Upper lobe of left lung (tissue), 6 donors: ENCODE measurements at places on chromosomes 1 and 21.
A peak's percentile ranks its signal among the peaks of the same experiment; 100 is the strongest.

DNA sequence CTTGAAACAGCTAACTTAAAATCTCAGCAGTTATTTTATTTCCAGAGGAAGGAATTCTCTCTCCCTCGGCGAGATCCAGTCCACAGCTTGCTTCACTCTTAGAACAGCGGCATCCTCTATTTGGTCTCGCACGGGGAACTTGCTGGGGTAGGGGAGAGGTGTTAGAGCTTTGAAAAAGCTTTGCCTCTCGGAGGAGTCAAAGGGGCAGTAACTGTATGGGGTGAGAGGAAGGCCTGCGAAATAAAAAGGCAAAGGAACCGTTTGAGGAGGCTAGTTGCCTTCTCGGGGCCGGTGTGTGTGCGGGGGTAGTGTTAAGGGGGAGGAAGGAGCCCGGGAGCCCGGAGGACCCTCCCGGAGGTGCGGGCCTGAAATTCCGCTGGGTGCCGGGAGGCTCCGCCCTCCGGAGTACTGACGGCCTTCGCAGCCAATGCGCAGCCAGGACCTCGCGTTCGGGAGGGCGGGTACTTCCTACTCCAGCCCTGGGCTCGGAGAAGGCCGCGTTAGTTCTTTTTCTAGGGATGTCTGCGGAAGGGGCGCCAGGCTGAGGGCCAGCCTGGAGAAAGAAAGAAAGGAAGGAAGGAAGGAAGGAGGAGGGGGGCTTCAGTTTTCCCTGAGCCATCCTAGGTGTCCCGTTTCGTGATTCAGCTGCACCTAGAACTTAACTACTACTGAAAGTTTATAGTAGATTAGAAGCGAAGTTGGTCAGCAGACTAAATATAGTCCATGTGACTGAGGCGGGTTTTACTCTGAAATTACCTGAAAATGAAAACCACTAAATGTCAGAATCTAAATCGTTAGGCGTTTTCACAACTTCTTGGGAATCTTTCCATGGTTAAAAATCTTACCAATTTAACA is 2.2 kb downstream of the NEK7 start:
- peak; percentile 97 for DNase-seq

DNA sequence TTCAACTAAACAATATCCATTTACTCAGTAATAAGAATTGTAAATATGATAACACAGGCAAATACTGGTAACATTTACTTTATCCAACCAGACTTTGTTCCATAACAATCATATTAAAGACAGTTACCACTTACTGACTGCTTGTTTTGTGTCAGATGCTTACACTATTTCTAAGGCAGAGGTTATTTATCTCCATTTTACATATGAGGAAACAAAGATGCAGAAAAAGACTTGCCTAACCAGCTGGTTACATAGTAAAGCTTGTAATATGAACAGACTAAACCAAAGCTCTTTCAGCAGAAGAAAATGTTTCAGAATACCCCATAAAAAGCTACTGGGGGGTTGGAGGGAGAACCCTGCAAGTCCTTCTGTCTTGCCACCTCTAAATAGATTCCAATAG is 180.1 kb downstream of the EIF4G3 start:
- no peak for DNase-seq

GRCh38 chr1:198241553-198241952 is 84.8 kb downstream of the NEK7 start:
- DNase-seq: no peak

DNA sequence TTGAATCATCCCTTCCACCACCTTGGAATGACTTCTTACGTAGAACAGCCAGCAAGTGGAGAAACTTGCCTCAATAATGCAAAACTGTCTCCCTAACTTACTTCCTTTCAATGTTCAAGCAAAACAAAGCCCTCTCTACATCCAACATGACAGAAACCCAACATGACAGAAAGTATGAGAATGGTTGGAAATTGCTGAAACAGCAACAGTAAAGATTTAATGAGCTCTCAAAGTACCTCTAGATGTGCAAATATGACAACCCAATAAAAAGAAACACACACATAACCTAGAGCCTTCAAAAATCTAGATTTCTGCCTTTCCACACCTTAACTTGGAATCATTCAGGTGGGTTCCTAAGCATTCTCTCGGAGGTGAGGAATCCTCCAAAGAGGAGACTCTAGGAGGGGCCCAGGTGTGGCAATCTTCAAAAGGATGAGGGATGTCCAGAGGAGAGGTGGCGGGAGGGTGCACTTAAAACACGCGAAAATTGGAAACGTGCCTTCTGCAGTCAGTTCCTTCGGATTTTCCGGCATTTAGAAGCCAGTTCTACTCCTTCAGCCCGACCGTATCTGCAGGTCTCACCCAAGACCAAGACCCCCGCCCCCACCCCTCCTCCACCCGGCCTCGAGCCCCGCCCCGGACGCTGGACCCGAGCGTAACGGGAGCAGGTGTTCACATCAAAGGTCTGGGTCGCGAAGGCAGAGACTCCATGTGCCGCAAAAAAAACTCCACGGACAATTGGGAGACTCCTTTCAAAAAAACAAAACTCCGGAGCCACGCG is 996 bp upstream of the MGST3 start:
- DNase-seq: no peak

- no peak for DNase-seq
Measured at GRCh38 chr1:209590405-209590804, 6.9 kb downstream of the CAMK1G start.

DNA sequence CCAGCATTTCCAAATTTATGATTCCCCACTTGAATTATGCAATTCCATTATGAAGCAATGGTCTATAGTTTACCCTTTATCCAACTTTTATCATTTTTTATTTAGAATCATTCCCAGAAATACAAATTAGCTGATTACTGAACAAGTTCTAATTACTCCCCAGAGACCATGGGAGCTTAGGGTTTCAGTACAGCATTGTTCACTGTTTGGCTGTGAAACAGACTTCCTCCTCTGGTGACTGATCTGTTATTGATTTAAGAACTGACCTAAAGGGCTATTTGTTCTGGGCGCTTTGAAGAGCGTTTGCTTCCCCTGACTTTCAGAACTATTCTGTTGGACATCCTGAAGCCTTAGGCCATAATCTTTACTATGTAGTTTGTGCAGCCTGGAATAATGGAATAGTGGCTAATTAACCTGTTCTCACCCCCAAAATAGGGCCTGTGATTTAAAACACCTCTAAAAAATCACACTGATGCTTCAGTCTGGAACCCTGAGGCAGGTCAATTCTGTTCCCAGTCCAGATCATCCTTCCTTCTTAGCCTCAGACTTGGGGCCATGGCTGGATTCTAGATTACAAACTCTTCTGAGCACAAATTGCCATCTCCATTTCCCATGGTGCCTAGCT is 58.7 kb downstream of the ALG14 start:
- no peak for DNase-seq

DNA sequence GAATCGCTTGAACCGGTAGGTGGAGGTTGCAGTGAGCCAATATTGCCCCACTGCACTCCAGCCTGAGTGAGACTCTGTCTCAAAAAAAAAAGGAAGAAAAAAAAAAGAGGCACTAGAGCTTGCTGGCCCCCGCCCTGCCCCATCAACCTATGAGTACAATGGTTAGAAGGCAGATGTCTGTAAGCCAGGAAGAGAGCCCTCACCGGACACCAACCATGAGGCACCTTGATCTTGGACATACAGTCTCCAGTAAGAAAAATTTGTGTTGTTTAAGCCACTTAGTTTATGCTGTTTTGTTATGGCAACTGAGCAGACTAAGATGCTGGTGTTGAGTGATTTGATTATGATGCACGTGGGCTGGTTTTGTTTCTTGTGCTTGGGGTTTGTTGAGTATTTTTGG is 34.2 kb downstream of the DIP2A start:
- DNase-seq: no peak

GRCh38 chr1:67368046-67368514 is 60.4 kb downstream of the IL12RB2 start:
- DNase-seq: no peak

- no peak for DNase-seq
Measured at GRCh38 chr1:116139592-116140134, 28.5 kb downstream of the MAB21L3 start.

DNA sequence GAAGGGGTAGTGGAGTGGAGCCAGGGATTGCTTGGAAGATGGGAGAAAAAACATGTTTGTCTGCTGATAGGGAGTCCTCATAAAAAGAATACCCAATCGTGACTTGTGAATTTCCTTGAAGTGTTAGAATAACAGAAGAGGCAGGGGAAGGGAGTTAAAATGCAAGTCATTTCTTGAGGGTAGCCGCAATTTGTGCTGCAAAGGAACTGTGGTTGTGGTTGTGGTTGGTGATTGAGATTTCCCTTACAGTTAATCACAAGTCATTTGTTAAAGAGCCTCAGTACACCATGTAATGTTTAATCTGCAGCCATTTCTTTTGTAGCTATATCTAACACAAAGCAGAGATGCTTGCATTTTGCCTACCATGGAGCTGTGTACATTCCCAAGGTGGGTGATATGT is 38.5 kb upstream of the EGLN1 start:
- no peak for DNase-seq

DNA sequence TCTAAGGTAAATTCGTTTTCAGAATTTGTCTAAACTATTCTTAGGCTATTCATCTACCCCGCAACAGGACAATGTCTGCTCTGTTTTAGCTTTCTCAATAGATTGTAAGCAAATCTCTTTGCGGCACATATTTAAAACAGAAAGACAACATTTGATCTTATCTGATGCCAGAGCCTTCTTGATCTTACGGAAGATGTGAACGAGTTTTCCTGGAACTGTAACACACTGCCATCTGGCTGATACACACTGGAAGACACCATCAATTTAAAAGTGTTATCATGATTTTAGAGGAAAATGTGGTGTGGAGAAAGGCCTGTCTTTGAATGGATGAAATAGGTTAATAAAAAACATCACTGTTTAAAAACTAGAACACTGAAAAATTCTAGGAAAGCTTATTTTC is 36.1 kb downstream of the COA6 start:
- DNase-seq: no peak

- DNase-seq: no peak
Measured at GRCh38 chr1:112721966-112722524, 6.9 kb upstream of the PPM1J start.

GRCh38 chr21:17139696-17140095 is 373.1 kb upstream of the CXADR start:
- DNase-seq: no peak

DNA sequence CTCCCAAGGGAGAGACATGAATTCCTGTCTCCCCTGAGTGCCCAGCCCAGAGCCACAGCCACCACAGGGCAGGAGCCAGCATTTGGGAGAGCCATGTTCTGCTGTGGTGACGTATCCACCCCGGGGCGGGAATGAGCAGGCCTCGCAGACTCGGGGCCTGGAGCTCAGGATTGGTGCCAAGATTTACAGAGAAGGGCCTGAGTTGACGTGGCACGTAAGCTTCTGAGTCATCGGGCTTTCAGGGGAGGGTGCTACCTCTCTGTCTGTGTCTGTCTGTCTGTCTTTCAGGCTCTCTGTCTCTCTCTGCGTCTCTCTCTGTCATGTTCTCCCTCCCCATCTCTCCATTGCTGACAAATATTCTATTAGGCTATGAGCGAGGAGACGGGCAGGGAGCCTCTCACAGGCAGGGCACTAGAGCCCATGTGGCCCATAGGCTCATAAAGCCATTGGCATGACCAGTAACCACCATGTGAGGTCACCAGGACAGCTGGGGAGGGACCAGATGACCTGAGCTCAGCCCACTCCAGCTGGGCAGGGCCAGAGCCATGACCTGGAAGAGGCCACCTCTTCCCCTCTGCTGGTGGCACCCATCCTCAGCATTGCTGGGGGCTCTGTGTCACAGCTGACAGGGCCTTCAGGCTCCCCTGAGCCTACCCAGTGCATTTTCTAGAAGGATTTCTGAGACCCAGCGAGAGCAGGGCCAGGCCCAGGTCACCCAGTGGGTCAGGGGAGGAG is 300.0 kb upstream of the VAMP3 start:
- peak; percentile 81 for DNase-seq

DNA sequence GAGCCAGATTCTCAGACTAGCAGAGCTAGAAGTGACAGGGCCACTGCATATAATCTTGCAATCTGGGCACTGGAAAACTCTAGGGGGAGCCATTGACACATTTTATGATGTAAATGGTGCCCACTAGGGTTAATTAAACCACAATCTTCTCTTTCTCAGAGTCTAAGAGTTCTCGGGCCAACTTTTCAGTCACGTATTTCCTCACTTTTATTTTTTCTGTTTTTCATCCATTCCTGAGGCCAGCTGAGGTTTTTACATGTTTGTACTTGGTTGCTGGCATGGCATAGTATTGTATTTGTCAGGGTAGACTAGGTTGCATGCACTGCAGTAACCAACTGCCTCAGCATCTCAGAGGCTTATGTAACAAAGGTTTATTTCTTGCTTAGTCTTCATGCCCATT is 138.2 kb downstream of the ZNF326 start:
- peak; percentile 23 for DNase-seq

- DNase-seq: no peak
Measured at GRCh38 chr1:229768232-229768631, 142.2 kb downstream of the URB2 start.

DNA sequence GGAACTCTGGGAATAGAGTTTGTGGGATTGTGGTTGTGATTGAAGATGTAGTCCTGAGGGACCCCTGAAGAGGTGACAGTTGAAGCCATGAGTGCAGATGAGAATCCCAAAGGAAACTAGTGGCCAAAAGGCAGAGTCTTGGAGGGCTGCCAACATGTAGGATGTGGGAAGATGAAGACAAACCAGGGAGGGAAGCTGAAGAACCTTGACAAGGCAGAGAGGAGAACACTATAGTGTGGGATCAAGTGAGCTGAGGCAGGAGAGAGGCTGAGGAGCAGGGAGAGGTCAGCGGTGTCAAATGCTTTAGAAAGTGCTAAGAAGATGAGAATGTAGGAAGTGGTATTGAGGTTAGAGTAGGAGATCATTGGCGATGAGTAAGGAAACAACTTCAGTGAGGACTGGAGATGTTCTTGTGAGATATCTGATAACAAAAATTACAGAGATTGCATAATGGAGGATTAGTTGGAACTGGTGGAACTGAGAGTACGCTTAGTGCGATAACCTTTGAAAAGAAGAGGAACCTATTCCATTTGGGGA is 88.5 kb upstream of the VCAM1 start:
- no peak for DNase-seq

DNA sequence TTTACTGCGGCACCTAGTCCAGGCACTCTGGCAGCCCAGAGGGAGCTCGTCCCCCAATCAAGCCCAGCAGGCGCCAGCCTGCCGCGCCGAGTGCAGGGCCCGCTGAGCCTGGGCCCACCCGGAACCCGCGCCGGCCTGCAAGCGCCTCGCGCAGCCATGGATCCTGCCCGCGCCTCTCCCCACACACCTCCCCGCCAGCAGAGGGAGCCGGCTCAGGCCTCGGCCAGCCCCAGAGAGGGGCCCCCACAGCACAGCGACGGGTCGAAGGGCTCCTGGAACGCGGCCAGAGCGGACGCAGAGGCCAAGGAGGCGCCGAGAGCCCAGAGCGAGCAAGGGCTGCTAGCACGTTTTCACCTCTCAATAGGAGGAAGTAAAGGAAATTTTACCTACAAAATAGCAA is 767.0 kb downstream of the MRPL39 start:
- peak; percentile 78 for DNase-seq
